ENCODE measurements at places on chromosomes 3 and 15.

GRCh38 chr3:122299872-122300460, 25.1 kb upstream of the CSTA start:
- DNase-seq = no peak

GRCh38 chr15:48693484-48693883, 48.0 kb upstream of the FBN1 start:
- no peak for DNase-seq

DNA sequence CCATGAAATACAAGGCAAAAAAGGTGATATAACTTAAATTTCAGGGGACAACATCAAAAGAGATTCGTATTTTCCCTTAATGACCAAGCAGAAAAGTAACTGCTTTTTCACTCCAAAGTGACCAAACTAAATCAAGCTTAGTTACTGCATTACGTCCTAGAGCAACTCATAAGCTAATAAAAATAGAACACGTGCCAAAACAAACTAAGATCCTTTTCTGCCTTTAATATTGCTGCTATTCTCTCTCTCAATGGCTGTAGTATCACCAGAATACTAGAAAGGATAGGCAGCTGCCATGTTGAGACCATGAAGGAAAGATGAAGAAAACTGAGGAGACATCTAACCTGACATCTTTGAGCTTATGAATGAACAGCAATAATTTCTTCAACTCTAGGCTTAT, 43.3 kb downstream of the UBXN7 start:
- no peak for DNase-seq

DNA sequence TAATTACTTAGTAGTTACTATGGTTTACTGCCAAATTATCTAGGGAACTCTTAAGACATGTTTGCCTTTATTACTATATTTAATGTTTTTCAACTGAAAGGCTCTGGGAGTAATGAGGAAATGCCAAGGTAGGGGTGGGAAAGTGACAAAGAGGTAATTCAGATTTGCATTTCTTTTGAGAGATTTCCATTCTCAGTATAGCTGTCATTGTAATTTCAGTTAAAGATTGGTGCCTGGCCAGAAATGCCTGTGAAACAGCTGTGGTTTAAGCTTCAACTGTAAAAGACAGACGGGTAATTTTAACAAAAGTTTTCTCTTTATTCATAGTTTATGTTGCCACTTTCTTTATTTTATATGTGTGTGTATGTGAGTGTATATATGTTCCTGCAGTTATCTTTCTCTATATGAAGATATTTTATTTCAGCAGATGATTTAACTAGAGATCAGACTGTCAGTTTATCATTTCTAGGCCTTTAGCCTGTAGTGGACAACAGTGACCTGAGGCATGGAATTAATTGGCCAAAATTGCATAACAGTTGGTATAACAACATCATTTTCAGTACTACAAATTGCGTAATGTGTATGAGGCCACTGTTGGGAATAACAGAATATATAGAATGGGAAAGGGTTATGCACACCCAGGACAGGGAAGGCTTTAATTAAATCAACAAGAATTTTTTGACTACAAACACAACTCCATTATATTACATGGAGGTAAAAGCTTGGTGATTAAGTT, 119.0 kb downstream of the BBX start:
- no peak for DNase-seq

GRCh38 chr3:176009256-176009655, 1150.1 kb downstream of the NAALADL2 start:
- DNase-seq = no peak

GRCh38 chr3:169071003-169071402, 592.5 kb downstream of the MECOM start:
- DNase-seq = no peak

- DNase-seq = no peak
Observed at GRCh38 chr3:27573780-27574437, 89.7 kb upstream of the SLC4A7 start.

DNA sequence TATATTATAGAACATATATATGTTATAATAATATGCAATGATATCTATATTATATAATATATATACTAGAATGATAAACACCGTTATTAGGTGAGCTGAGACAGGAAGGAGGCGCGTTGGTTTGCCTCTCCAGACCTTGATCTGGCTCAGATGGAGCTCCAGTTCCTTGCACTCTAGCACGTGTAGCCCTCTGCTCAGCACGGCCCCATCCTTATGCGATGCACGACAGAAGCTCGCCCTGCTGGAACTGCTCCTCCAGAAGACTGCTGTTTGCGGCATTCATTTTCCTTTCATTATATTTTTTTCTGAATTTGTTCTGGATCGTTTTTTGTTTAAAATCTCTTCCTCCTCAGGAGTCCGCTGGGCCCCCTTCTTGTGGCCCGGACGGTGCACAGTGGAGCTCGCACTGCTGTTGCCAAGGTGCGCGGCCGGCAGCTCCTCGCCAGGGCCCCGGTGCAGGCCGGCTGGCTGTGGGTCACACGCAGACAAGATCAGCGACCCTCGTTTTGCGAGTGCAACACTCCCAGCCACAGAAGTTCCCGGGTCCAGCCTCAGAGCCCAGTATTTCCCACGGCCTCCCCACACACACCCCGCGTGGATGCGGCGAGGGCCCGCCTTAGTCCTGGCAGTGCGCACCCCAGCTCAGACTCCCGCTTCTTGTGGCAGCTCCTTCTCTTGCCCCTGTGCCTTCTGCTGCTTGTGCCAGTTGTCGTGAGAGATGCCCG, 112.2 kb downstream of the CHL1 start:
- DNase-seq = no peak

GRCh38 chr15:77870195-77871065, 207.1 kb downstream of the TBC1D2B start:
- DNase-seq = peak; percentile 84

DNA sequence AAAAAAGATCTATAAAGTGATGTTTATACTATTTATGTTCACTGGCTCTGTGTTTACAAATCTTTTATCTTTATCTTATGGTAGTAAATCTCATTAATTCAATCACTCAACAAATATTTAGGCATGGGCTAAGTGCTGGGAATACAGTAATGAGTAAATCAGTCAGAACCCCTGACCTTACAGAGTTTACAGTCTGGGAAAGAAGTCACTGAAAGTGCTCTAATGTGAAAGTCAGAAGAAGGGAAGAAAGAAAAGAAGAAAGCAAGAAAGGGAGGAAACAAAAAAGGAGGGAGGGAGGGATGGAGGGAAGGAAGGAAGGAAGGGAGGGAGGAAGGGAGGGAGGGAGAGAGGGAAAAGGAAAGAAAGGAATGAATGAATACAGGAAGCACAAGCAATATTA, 96.8 kb upstream of the SOX2 start:
- DNase-seq = no peak

- peak; percentile 70 for DNase-seq
Observed at GRCh38 chr3:42732196-42732828, 29.7 kb upstream of the HHATL start.

DNA sequence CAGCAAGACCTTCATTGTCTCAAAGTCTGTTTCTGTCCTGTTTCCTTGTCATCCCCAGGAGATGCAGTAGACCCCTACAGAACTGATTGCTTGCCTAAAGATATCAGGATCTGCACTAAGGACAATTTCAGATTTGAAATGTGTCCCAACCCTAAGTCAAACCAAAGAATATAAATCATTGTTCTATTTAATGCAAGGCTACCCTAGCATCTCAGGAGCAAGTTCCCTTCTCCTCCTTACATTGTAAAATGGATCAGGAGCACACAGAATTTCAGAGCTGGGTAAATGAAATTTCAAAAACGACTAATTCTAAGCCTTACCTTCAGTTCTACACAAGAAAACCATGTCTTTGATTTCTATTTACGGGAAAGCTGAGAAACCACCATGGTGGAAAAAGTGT, 360.9 kb upstream of the KCNH8 start:
- DNase-seq = no peak

DNA sequence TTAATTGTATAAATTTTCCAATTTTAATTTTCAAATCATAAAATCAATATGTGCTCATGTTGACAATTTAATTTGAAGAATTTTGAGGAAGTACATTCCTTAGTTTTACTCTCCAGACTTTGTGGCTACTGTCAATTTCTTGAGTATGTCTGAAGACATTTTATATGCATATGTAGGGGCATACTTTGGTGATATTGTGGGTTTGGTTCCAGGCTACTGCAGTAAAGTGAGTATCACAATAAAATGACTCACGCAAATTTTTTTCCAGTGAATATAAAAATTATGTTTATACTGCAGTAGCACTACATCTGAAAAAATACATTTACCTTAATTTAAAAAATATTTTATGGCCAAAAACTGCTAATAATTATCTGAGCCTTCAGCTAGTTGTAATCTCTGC, 123.2 kb upstream of the PLCL2 start:
- no peak for DNase-seq

GRCh38 chr3:174651951-174652350, 207.2 kb upstream of the NAALADL2 start:
- DNase-seq = no peak

DNA sequence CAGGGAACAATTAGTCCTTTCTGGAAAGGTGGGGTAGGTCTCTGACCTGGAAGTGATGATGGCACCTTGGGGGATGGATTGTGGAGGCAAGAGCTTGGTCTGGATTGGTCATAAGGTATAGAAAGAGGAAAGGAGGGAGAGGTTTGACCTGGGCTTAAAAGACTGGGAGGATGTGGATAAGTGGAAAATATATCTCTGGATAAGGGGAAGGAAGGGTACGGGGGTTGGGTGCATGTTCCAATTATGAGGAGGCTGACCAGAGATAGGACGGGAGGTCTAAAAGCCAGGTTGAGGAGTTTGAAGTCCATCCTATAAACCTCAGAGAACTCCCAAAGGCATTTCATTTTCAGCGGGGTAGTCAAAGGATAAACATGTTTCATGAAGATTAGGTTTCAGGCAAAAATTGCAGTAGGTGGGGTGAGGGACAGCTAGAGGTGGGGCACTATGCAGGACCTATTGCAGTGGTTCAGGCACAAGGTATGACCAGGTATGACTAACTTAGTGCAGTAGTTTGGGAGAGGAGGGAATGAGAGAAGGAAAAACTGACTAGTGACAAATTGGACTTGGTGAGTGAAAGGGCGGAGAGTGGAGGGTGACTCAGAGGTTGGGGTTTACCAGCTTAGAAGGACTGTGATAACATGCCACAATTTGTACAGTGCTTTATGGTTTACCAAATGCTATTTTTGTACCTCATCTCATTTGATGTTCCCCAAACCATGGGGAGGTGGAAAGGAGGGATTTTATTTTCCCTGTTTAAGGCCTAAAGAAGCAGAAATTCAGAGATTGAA, 10.7 kb downstream of the PDE8A start:
- DNase-seq = no peak

DNA sequence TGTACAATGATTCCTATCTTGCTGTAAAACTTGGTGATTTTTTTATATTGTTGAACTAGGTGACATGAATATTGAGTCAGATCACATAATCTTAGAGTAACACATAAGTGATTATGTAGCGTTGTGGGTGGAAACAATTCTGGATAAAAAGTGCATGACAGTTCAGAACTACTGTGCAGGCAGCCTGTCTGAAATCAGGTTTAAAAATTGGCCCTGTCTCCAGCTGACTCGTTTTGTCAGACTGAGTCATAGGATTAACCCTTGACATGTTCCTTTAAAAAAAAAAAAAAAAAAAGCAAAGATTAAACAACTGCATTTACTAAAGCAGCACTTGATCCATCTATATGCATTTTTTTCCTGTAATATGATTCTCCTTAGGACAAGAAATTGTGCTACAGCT, 160.0 kb upstream of the CGNL1 start:
- DNase-seq = no peak

DNA sequence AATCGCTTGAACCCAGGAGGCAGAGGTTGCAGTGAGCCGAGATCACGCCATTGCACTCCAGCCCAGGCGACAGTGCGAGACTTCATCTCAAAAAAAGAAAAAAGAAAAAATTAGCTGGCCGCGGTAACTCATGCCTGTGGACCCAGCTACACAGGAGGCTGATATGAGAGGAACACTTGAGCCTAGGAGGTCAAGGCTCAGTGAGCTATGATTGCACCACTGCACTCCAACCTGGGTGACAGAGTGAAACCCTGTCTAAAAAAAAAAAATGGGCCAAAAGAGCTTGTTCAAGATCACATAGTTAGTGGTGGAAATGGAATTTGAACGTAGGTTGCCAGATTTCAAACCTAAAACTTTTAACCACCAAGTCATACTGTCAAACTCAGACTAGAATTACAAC, 46.2 kb upstream of the PPP4R2 start:
- DNase-seq = no peak

DNA sequence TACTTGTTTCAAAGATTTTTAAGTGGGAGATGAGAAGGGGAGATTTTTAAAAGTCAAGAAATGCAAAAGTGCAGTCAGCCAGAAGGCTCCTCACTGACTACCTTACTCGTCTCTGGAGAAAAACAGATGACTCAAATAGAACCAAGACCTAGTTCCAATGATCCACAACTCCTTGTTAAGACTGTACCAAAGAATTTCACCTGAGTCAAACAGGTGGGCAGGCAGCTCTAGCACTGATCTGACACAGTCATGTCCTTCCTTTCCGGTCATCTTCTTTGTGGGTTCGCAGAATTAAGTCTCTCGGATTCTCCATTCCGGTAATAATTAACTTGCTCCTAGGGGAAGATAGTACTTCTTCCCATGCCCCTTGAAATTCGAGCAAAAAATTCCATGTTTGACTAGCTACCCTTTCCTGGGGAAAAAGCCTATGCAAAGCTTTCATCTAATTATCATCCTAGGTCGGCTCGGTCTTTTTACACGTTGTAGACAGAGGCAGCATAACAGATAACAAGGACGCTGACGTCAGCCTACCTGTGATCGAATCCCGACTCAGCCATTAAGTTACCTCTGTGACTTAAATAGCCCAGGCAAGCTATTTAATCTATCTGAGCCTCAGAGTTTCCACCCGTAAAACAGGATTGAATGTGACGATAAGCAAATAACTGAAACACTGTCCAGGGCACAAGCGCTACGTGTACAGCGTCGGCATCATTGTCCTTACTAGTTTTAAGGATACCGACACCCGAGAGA, 758 bp downstream of the SELENOK start:
- peak; percentile 12 for DNase-seq

- no peak for DNase-seq
Observed at GRCh38 chr3:15676259-15676658, 74.7 kb downstream of the BTD start.

GRCh38 chr15:35921046-35921445, 375.1 kb upstream of the DPH6 start:
- DNase-seq = no peak

- no peak for DNase-seq
Observed at GRCh38 chr15:39242345-39242744, 338.5 kb upstream of the THBS1 start.

DNA sequence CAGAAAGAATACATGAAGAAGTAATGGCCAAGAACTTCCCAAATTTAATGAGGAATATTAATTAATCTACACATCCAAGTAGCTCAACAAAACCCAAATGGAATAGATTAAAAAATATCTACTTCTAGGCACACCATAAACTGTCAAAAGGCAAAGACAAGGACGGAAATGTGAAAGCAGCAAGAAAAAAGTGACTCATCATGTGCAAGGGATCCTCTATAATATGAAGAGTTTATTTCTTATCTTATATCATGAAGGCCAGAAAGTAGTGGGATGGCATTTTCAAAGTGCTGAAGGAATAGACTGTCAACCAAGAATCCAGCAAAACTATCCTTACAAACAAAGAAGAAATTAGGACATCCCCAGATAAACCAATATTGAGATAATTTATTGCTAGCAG, 73.9 kb upstream of the PRICKLE2 start:
- DNase-seq = no peak

Data from HuH-7 (cell line).